ENCODE measurements at places on chromosomes 6 and 20.

- peaks cover 36% of the 10 kb centered on the region for H3K36me3 ChIP-seq
- H3K4me1 ChIP-seq, result no peaks in the 10 kb centered on the region
- DNase-seq, result no peak
- no peak overlapping the region for H3K4me3 ChIP-seq
Measured at GRCh38 chr20:19937651-19938420, 79.3 kb upstream of the NAA20 start.

- peaks cover 34% of the 10 kb centered on the region for H3K27me3 ChIP-seq
- no peaks in the 10 kb centered on the region for H3K36me3 ChIP-seq
- peak; percentile 88 for DNase-seq
- H3K27ac ChIP-seq, result peak overlapping the region; percentile 74
- peak overlapping the region; percentile 99 for H3K4me3 ChIP-seq
- no peaks in the 10 kb centered on the region for H3K4me1 ChIP-seq
Measured at GRCh38 chr6:27752038-27752885, 159.9 kb downstream of the OR2B2 start.

DNA sequence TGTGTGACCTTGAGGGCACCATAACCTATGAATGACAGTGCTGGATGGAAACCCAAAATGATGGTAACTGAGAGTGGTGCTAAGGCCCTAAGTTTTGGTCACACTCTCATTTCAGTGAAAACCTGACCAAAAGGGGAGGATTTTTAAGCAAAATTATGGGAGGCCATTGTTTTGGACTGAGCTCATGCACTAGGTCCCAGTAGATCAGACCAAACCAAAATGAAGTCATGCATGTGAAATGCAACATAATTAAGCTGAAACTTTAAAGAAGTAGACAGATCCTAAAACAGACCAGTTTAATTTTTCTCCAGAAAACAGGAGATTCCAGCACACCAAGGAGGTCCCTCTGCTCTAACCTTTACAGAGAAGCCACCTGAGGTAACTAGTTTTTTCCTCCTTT lies 24.0 kb upstream of the THBS2 start:
- DNase-seq, result no peak
- no peaks in the 10 kb centered on the region for H3K36me3 ChIP-seq
- no peak overlapping the region for H3K27ac ChIP-seq
- H3K27me3 ChIP-seq, result no peaks in the 10 kb centered on the region
- no peaks in the 10 kb centered on the region for H3K4me1 ChIP-seq

DNA sequence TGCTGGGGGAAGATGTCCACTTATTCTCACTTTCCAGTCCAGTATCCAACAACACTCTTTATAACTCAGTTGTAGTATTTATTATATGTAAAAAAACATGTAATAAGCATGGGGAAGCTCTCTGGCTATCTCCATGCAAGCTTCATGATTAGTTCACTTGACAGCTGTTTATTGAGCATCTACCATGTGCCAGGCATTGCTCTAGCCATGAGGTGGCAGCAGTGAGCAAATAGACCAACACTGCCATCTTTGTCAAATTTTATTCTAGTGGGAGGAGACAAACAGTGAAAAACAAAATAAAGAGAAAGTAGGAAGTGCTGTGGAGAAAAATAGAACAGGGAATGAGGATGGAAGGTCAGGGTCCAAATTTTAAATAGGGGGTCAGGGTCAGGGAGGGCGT lies 131.8 kb downstream of the CFAP61 start:
- H3K36me3 ChIP-seq, result no peaks in the 10 kb centered on the region
- no peak for DNase-seq
- peaks cover 1% of the 10 kb centered on the region for H3K4me1 ChIP-seq
- no peak overlapping the region for H3K27ac ChIP-seq
- no peaks in the 10 kb centered on the region for H3K27me3 ChIP-seq

GRCh38 chr6:142950291-142950690 lies 5.3 kb upstream of the HIVEP2 start:
- DNase-seq, result no peak
- H3K27me3 ChIP-seq, result no peaks in the 10 kb centered on the region
- no peaks in the 10 kb centered on the region for H3K36me3 ChIP-seq
- no peak overlapping the region for H3K4me3 ChIP-seq
- peaks cover 3% of the 10 kb centered on the region for H3K4me1 ChIP-seq
- no peak overlapping the region for H3K27ac ChIP-seq

DNA sequence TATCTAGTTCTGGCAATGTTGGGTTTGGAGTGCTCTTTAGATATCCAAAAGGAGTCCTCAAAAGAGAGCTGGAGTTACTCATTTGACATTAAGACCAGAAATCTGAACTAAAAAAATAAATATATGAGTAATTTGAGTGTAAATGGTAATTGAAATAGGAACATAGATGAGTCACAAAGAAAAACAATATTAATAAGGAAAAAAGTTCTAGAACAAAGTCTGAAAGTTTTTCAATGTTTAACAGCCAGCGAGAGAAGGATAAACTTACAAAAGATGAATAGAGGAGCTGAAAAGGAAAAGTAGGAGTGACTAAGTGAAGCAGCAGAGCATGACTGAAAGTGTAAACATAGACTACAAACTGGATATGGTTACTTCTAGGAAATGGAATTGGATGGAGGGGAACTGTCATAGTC lies 46.8 kb downstream of the EPM2A start:
- no peaks in the 10 kb centered on the region for H3K27me3 ChIP-seq
- peak; percentile 45 for DNase-seq
- H3K27ac ChIP-seq, result peak overlapping the region; percentile 45
- no peaks in the 10 kb centered on the region for H3K36me3 ChIP-seq

GRCh38 chr6:139017227-139017626 lies 11.3 kb upstream of the ABRACL start:
- no peaks in the 10 kb centered on the region for H3K27me3 ChIP-seq
- H3K27ac ChIP-seq, result no peak overlapping the region
- no peaks in the 10 kb centered on the region for H3K36me3 ChIP-seq
- no peak for DNase-seq
- no peaks in the 10 kb centered on the region for H3K4me1 ChIP-seq
- no peak overlapping the region for H3K4me3 ChIP-seq

- no peak for DNase-seq
- no peak overlapping the region for H3K27ac ChIP-seq
- no peaks in the 10 kb centered on the region for H3K27me3 ChIP-seq
Measured at GRCh38 chr6:154488248-154488593, 22.3 kb downstream of the CNKSR3 start.

- H3K4me1 ChIP-seq, result peaks cover 17% of the 10 kb centered on the region
- H3K36me3 ChIP-seq, result no peaks in the 10 kb centered on the region
- no peak overlapping the region for H3K4me3 ChIP-seq
- H3K27ac ChIP-seq, result no peak overlapping the region
Measured at GRCh38 chr20:17840423-17840822, 128.2 kb downstream of the SNX5 start.

DNA sequence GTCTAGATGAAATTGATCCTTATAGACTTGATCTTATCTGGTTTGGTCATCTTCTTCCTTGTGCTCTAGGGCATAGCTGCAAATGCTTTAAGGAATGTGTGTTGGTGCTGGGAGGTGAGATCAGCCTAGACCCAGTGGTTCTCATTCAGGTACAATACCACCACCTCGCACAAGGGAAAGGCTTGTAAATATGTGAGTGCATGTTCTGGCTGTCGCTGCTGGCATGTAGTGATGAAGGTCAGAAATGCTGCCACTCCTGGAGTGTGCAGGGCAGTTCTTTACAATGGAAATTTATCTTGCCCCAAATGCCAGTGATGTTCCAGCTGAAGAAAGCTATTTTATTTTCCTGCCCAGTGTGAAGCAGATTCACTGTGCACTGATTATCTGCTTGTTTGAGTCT lies 900.9 kb downstream of the QKI start:
- no peak overlapping the region for H3K27ac ChIP-seq
- no peak overlapping the region for H3K4me3 ChIP-seq
- no peaks in the 10 kb centered on the region for H3K36me3 ChIP-seq

GRCh38 chr6:118896339-118897136 lies 2.6 kb downstream of the ASF1A start:
- peaks cover 24% of the 10 kb centered on the region for H3K36me3 ChIP-seq
- H3K27ac ChIP-seq, result peak overlapping the region; percentile 89
- peak; percentile 73 for DNase-seq
- peaks cover 3% of the 10 kb centered on the region for H3K4me1 ChIP-seq

GRCh38 chr20:58697201-58697866 lies 4.7 kb downstream of the NPEPL1 start:
- H3K36me3 ChIP-seq, result peaks cover 69% of the 10 kb centered on the region
- no peak overlapping the region for H3K27ac ChIP-seq
- peaks cover 37% of the 10 kb centered on the region for H3K4me1 ChIP-seq
- H3K4me3 ChIP-seq, result no peak overlapping the region

DNA sequence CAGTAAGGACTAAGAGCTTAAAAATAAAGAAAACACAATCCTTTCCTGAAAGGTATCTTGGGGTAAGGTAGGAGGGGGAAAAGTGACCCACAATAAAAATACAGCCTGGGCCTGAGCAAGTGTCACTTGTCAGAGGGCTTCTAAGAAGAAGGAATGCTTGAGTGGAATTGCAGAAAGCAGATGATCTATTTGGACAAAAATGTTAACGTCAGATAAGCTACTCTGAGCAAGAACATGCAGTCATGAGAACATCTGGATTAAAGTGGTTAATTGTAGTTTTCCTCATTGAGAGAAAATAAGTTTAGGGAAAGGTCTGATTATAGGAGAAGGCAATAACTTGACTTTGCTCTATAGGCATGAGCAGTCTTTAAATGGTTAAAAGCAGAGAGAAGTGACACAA lies 581.9 kb downstream of the HTR1B start:
- peaks cover 2% of the 10 kb centered on the region for H3K4me1 ChIP-seq
- H3K27me3 ChIP-seq, result no peaks in the 10 kb centered on the region
- H3K4me3 ChIP-seq, result no peak overlapping the region
- peak; percentile 54 for DNase-seq

- H3K36me3 ChIP-seq, result no peaks in the 10 kb centered on the region
- H3K27me3 ChIP-seq, result no peaks in the 10 kb centered on the region
- peaks cover 10% of the 10 kb centered on the region for H3K4me1 ChIP-seq
- DNase-seq, result no peak
Measured at GRCh38 chr20:9243986-9244385, 175.1 kb downstream of the PLCB4 start.

DNA sequence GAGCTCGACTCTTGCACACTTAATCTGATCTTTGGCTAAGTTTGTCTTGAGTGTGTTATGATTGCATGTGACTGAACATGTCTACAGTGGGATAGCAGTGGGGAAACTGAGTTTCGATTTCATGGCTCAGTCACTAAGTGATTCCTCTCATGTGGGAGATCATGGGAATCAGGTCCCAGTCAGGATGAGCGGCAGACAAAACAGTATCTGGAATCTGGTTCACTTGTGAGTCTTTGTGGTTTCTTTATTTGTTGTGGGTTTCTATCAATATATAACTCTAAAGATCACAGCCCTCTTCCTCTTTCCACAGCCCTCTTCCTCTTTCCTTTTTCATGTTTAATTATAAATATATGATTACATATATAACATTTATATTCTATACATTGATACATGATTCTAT lies 4.0 kb downstream of the RPP21 start:
- peaks cover 4% of the 10 kb centered on the region for H3K4me1 ChIP-seq
- DNase-seq, result no peak
- no peak overlapping the region for H3K4me3 ChIP-seq

GRCh38 chr6:12148317-12148801 lies 136.2 kb downstream of the HIVEP1 start:
- no peaks in the 10 kb centered on the region for H3K27me3 ChIP-seq
- peak; percentile 60 for DNase-seq
- H3K36me3 ChIP-seq, result no peaks in the 10 kb centered on the region
- peak overlapping the region; percentile 83 for H3K27ac ChIP-seq
